ENCODE measurements at places on chromosomes 2 and 18.

GRCh38 chr2:216504376-216504762, 5.7 kb downstream of the RPL37A start:
- no peak for DNase-seq

GRCh38 chr2:68420254-68420910, 46.7 kb downstream of the FBXO48 start:
- no peak for DNase-seq

GRCh38 chr2:79640001-79640400, 127.2 kb downstream of the CTNNA2 start:
- no peak for DNase-seq

- no peak for DNase-seq
Measured at GRCh38 chr2:218016810-218017209, 14.0 kb upstream of the TNS1 start.

GRCh38 chr2:179571721-179572120, 289.7 kb downstream of the ZNF385B start:
- no peak for DNase-seq

- DNase-seq, result no peak
Measured at GRCh38 chr2:203790134-203790852, 77.3 kb upstream of the CTLA4 start.

- no peak for DNase-seq
Measured at GRCh38 chr18:75344161-75344560, 83.3 kb downstream of the SMIM21 start.

DNA sequence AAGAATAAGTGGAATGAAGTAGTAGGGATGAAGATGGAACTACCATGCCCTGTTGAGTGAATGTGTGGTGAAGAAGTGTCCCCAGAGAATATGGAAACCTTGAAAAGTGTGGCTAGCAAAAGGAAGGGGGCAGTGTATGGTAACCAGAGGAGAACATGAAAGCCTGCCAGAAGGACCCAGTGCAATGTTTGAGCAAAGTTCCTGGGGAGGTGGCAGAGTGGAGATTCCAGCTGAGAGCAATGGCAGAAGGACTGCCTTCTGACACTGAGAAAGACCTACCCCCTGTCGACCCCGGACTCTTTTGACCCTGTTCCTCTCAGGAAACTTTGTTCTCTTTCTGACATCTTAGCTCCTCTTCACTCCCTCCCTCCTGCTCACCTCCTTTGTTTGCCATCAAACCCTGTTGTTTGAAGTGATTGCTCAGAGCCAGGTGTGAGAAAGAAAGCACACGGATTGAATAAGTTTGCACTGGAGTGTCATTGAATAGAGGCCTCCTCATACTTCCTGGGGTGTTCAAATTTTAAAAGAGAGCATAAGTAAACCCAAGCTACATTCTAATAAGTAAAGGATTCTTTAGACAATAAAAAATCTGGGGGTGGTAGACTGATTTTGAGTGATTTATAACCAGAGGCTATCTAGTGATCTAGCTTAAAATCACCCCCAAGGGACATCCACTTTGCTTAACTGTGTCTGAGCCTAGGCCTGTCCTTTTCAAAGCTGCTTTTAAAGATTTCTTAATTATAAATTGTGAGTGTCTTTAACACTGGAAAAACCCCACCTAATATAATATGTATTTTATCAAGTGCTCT, 57.1 kb downstream of the TRIB2 start:
- no peak for DNase-seq

- DNase-seq, result no peak
Measured at GRCh38 chr18:23943903-23944624, 70.5 kb upstream of the TTC39C start.

- DNase-seq, result no peak
Measured at GRCh38 chr2:19228181-19228593, 130.2 kb downstream of the OSR1 start.

DNA sequence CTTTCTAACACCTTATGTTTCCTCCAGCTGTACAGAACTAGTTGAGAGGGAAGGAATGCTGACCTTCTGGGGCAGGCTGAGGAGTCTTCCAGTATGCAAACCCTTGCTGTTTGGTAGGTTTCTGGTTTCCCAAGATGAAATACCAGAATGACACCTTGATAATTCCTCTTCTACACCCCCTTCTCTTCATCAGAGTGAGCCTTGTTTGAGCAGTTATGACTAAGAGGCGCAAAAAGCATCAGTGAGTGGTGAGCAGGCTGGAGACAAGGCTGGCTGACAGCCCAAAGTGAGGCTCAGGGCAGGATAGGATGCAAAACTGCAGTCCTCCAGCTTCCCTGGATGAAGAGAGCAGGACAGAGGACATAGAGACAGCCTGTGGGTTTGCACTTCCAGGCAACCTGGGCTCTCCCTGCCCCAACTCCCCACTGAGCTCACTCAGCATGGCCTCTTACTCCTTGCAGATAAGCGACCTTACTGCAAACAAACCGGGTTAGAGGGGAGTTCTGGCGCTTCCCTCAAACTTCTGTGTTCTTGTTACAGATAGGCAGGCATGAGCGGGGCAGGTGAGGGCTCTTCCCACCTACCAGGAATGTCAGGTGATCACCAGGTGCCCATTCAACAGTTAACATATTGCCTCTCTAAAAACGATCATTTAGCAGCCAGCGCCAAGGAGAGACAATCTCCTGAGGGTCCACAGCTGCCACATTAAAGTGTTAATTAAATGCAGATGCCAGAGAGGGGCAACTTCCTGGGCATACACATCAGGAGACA, 5.4 kb downstream of the MPPE1 start:
- no peak for DNase-seq

DNA sequence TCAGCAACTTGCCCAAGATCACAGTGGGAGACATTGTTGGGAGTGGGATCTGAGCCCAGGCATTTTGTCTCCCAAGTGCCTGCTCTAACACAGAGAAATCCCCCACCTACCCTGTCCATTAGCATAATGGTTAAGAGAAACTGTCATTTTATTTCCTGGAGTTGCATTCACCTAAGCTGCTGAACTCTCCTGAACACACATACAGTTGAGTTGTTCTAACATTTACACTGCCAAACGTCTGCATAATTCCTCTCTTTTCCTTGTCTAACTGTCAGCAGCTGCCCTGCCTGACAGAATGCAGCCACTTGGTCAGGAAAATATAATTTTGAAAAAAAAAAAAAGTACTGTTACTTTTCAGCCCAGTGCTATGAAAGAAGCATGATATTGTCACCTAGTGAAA, 396.3 kb upstream of the PIK3C3 start:
- DNase-seq, result no peak

DNA sequence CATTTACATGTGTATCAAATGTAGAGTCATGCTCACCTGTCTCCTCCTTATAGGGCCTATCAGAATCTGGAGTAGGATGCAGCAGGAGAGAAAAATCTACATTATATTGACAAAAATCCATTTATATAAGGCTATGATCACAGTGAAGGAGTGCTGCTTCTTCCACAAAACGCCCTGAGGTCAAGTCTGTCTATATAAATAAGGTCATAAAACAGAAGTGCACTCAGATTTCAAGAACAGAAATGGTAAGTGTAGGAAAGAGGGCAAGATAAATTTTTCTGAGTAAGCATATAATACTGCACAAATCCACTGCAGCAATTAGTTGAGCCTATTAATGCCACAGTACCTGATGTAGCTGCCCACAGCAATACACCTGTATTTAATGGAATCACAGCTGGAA, 51.8 kb downstream of the COL5A2 start:
- DNase-seq, result no peak

DNA sequence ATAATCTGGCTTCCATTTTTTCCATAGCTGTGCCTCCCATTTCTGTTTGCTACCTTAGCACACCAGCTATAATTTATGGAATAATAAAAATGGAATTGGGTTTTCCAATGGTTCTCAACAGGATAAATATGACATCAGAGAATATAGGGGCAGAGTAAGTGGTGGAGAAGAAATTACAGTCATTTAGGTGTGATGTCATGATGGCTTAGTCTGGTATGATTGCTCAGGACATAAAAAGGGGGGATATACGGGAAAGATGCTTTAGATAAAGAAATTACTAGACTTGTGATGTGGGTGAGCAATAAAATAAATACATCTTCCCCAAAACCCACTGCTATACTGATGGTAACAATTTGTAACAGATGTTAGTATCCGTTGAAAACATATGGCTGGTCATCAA, 21.6 kb upstream of the KIF5C start:
- DNase-seq, result no peak

GRCh38 chr18:48987821-48988220, 37.1 kb upstream of the SMAD7 start:
- no peak for DNase-seq

GRCh38 chr2:239443666-239444567, 43.1 kb upstream of the HDAC4 start:
- no peak for DNase-seq

GRCh38 chr2:72340665-72341064, 193.0 kb upstream of the CYP26B1 start:
- no peak for DNase-seq

DNA sequence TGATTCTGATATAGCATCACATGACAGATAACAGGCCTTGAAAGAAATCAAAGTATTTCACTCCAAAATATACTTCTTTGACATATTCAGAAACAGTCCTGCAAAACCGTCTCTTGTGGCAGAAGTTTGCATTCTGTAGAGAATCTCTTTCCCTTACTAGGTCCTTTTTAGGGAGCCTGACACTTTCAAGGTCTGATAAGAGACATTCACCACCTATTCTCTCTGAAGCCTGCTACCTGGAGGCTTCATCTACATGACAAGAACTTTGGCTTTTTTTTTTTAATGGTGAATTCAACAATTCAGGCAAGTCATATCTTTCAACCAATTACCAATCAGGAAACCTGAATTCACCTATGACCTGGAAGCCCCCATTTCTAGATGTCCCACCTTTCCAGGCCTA, 83.8 kb downstream of the CCDC178 start:
- no peak for DNase-seq

DNA sequence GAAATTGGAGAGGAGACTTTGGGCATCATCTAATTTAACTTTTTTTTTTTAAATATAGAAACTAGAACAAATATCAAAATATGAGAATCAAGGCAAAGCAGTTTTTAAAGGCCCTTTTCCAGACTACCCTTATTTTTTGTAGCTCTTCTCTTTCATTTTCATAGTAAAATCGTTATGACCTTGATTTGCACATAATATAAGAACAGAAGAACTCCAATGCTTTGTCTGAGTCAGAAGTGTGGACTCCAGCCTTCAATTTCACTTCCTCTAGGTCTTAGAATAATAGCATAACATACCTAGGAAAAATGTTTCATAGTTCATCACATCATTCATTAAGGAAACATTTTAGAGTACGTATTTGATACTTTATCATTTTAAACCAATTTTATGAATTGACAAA, 74.4 kb downstream of the ANKRD12 start:
- no peak for DNase-seq

DNA sequence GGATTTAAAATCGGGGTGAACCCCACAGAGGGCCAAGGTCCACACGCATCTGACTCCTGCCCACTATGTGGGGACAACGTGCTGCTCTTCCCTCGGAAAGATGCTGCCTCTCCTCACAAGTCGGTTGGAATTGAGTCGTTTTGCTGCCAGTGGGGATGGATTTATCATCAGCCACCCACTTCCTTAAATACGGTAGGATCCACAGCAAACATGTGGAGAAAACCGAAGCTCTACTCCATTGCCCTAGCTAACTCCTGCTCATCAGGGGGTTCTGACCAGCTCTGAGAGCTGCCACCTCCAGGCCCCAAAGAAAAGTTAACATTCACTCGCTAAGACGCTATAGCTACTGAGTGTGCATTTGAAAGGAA, 80.9 kb downstream of the CHRNA1 start:
- no peak for DNase-seq

GRCh38 chr2:234630801-234631261, 133.9 kb upstream of the ARL4C start:
- DNase-seq, result no peak

GRCh38 chr2:172179045-172179701, 76.5 kb upstream of the DLX2 start:
- no peak for DNase-seq

DNA sequence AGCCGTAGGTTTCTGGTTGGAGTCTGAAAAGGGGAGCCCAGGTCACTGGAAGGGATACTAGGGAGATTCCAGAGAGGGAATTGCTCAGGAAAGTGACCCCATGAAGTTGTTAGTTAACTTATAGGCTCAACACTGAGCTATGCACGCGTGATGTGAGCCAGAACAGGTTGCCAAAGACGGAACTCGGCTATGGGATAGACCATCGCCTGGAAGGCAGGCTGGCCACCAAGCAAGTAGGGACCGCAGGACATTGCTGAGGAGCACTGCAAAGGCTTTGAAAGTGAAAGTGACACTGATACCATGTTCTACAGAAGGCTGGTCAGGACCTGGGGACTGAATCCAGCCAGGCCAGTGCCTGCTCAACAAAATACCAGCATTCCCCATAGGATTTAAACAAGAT, 7.3 kb downstream of the FARP2 start:
- DNase-seq, result no peak

DNA sequence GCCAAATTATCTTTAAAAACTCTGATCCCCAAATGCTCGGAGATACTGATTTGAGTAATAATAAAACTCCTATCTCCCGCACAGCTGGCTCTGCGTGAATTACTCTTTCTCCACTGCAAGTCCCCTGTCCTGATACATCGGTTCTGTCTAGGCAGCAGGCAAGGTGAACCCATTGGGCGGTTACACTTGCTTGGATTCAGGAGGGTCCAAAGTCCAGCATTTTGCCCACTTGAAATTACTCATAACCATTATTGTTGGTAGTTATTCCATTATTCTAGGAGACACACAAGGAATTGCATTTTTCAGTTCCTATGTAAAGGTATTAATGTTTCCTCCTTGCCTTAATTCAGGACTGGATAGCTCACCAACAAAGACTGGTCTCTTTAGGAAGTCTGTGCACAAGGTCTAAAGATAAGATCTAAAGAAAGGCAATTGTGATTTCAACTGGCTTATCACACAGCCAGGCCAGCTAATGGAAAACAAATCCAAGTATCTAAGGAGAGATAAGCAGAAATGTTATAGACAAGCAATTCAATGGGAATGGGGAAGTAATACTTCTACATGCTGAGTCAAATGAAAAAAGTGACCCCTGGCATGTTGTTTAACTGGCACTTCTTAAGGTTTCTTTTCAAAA, 23.2 kb upstream of the NPC1 start:
- no peak for DNase-seq

- no peak for DNase-seq
Measured at GRCh38 chr2:23487735-23488492, 102.9 kb downstream of the KLHL29 start.

- no peak for DNase-seq
Measured at GRCh38 chr2:98658816-98659490, 50.6 kb downstream of the UNC50 start.

DNA sequence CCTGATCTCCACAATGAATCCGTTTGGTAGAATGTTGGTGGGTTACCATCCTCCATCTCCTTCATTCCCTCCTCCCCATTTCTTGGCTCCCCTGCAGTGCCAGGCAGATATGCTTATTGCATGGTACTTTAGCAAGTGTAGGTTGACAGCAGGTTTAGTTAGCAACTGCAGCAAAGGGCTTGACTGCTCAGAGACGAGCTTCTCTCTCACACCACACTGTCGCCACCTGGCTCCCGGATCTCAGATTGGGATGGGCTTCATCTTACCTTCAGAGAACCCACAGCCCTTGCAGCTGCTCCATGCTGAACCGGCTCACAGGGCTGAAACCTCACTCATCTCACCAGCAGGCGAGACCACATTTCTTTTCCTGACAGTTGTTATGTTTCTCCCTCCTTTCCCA, 88.8 kb downstream of the VWA3B start:
- DNase-seq, result no peak

Data from activated CD8-positive, alpha-beta memory T cell treated with anti-CD3 and anti-CD28 coated beads for 4 hours (primary cell).